ENCODE measurements at places on chromosomes 12 and 14.

DNA sequence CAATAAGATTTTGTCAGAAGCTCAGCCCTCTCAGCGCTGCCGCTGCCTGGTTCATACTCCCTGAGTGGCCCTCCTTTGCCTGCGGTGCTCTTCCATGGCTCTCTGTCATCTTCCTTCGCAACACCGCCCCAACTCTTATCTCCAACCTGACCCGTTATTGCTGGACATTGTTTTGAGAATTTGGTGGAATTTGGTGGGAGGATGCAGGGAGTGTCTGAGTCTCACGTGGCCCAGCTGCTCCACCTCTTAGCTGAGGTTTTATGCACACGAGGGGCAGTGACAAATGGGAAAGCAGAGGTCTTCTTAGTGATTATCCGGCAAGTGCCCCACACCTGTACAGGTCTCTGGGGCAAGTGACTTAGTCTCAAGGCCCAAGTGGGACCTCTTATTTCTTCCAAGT lies 97.5 kb upstream of the RPH3A start:
- no peak for DNase-seq

- no peak for DNase-seq
Observed at GRCh38 chr12:70854881-70855568, 65.5 kb downstream of the PTPRR start.

DNA sequence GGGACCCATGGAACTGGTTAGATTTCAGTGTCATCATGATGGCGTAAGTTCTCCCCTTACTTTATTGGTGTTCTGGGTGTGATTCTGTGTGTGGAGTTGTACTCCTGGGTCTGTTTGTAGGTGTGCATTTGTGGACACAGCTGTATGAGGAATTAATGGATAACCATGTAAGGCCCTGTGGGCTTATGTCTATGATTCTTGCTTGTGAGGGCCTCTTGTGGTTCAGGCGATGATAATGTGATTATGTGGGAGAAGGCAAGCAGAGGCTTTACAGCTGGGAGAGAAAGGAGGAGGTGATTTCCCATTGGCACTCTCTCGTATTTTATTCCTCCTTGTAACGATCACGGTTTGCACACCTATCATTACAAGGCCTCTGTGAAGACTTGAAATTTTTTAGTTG lies 96.1 kb downstream of the SCN8A start:
- DNase-seq = no peak

- DNase-seq = no peak
Observed at GRCh38 chr12:92063641-92064040, 82.0 kb downstream of the BTG1 start.

- DNase-seq = no peak
Observed at GRCh38 chr14:95292660-95293425, 26.9 kb downstream of the CLMN start.

- DNase-seq = no peak
Observed at GRCh38 chr14:56810836-56811592, 735 bp upstream of the OTX2 start.

GRCh38 chr14:40623643-40624042 lies 983.0 kb upstream of the LRFN5 start:
- DNase-seq = no peak

DNA sequence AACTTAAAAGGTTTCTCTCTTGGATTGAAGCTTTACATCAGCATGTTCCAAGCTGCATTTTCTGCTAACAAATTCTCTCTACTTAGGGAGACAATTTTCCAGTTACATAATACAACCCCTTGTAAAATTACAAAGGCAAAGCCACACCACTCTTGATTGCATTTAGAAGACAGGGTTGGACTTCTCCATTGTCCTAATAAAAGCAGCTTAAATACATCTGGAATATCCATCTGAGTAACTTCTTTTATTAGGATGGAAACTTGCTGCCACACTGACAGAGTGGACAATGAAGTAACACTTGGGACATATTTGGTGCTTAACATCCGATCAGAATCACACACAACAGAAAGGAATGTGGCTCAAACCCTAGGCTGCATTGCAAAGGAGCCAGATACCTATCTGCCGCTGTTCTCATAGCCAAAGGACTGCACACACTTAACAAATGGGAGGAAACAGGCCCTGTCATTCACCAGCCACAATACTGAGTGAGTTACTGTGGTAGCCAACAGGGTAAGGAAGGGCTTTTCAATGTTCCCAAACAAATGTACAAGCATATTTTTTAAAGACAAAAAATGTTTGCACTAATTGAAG lies 157.2 kb downstream of the PAX9 start:
- peak; percentile 4 for DNase-seq

- no peak for DNase-seq
Observed at GRCh38 chr12:131103669-131104462, 150.2 kb downstream of the ADGRD1 start.

GRCh38 chr12:59472273-59472672 lies 123.6 kb upstream of the SLC16A7 start:
- DNase-seq = peak; percentile 38

- DNase-seq = no peak
Observed at GRCh38 chr12:79451978-79452377, 238.8 kb downstream of the PAWR start.

DNA sequence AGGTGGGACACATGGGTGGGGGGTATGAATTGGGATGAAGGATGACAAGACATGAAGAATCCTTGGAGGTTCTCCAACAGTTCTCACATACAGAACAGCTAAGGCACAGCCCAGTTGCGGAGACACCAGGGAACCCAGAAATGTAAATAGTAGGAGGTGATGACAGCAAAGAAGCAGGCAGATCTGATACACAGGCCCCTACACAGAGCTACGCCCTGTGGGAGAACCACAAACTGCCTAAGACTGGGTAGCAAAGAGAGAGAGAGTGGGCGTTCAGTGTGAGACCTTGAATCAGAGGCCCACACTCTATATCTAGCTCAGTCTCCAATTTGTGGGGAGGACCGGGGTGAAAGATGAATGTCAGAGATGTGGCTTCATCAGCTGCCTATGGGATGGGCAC lies 9.5 kb upstream of the NUMB start:
- no peak for DNase-seq

- DNase-seq = no peak
Observed at GRCh38 chr14:77923131-77923936, 123.4 kb downstream of the ADCK1 start.

DNA sequence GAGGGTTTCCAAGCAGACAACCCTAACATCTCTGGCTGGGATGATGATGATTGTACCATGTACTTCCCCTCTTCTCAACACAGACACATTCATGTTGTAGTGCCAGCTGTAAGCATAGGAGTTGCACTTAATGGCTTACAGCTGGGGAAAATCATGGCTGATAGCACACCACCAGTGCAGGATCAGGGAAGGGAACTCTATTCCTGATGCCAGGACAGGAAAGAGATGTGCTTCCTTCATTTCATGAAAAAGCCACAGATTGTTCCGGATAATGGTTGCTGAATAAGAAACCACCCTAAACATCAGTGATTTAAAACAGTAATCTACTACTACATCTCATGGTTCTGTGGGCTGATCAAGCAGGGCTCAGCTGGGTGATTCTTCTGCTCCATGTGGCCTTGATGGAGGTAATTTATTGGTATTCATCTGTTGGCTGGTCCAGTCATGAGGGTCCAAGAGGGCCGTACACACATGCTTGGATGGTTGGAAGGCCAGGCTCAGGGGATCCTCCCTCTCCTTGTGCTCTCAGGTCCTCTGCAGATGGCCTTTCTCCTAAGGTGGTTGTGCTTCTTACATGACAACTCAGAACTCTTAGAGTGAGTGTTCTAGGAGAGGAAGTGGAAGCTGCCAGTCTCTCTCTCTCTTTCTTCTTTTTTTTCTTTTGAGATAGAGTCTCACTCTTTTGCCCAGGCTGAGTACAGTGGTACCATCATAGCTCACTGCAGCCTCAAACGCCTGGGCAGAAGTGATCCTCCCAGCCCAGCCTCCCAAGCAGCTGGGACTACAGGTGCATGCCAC lies 16.5 kb downstream of the TRAF3 start:
- DNase-seq = no peak

DNA sequence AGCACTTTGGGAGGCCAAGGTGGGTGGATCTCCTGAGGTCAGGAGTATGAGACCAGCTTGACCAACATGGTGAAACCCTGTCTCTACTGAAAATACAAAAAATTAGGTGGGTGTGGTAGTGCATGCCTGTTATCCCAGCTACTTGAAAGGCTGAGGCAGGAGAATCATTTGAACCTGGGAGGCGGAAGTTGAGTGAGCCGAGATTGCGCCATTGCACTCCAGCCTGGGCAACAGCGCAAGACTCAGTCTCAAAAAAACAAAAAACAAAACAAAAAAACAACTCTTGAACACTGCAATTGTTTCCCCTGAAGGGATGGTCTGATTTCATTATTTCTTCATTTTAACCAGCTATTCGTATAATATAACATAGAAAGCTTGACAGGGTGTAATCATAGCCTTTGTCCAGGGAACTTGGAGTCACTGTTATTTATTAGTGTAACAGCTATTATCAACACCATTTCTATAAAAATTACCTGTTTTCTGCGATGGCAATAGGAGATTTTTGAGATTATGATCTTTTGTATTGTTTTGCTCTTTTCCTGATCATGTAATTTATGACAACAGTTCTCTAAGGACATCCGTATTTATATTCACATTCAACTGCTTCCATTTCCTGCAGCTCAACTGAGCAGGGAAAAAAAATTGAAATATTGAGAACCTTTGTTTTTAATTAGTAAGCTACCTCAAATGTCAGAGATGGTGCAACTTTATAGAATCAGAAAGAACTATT lies 94.7 kb downstream of the DIP2B start:
- no peak for DNase-seq

GRCh38 chr12:45687081-45688015 lies 42.2 kb upstream of the ARID2 start:
- DNase-seq = no peak

- no peak for DNase-seq
Observed at GRCh38 chr14:39492267-39492666, 60.0 kb upstream of the FBXO33 start.

DNA sequence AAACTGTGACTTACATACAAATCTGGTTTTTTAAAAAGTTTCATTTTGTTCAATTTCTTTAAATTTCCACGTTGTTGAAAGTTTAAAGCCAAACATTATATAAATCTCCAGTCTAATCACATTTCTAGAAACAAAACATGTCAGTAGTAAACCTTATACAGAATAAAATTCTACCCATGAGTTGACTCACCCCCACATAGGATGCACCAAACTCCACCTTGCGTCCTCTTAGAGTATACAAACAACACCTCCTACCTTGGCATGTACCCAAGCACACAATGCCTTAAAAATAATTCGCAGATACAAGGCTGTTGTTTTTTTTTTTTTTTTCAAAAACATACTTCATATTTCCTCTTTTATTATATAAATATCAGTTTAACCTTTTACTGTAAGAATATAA lies 3.3 kb downstream of the FBXL14 start:
- DNase-seq = no peak

DNA sequence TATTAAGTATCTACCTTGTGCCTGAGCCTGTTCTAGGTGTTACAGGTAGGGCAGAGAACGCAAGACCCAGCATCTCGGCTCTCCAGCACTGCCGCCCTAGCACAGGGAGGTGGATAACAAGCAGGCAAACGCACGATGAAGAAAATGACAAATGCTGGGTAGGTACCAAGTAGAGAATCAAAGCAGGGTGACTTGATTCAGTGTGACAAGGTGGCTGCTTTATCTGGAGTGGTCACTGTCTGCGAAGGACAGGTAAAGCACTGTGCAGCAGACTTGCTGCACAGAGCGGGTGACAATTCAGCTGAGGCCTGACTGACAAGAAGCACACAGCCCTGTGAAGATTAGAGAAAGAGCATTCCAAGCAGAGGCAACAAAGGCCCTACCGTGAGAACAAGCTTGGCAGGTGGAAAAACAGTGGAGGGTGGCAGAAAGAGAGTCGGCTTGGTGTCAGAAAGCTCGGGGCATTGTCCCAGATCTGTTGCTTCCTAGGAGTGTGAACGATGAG lies 12.9 kb downstream of the PRKCH start:
- no peak for DNase-seq

DNA sequence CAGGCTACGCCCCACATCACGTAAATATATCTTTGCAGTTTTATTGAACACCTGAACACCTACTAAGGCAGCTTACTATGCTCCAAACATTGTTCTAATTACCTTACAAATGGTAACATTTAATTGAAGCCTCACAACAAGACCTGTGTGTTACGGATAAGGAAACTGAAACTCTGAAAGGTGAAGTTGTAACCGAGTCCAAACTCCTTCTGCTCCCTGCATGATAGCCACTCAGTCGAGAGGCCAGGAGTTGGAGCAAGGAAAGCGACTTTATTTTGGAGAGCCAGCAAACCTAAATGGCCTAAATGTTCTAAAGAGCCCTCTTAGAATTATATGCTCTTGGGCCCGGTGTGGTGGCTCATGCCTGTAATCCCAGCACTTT lies 12.6 kb upstream of the TRPV4 start:
- peak; percentile 7 for DNase-seq

DNA sequence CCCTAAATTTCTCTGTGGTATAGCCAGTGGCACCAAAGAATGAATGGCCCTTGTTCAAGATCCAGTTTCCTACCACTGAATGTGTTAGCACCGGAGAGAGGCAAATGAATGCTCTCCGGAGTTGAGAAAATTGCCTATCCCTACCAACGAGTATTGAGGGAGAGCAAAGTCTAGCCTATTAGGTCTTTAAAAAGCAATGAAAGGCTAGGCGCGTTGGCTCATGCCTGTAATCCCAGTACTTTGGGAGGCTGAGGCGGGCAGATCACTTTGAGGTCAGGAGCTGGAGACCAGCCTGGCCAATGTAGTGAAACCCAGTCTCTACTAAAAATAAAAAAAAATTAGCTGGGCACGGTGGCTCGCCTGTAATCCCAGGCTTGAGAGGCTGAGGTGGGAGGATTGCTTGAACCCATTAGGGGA lies 898 bp upstream of the RAB15 start:
- DNase-seq = no peak

GRCh38 chr12:114665411-114666260 lies 18.3 kb downstream of the TBX3 start:
- DNase-seq = no peak

GRCh38 chr14:35388656-35389314 lies 15.8 kb downstream of the NFKBIA start:
- DNase-seq = no peak

DNA sequence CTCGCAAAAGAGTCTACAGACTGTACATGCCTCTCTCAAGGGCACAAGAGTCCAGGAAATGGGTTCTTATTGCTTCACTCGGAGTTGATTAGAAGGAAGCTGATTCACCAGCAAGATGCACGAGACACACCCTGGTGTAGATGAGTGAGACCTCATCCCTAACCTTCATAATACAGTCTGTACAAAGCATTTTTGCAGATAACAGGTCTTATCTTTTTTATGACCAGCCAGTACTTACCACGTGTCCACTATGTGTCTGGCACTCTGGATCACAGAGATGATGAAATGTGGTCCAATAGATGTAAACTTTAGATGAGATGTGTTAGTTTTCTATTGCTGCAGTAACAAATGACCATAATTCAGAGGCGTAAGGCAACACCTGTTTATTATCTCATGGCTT lies 53.4 kb upstream of the PWP1 start:
- DNase-seq = peak; percentile 38

- peak; percentile 86 for DNase-seq
Observed at GRCh38 chr12:10749700-10750384, 26.7 kb upstream of the YBX3 start.

DNA sequence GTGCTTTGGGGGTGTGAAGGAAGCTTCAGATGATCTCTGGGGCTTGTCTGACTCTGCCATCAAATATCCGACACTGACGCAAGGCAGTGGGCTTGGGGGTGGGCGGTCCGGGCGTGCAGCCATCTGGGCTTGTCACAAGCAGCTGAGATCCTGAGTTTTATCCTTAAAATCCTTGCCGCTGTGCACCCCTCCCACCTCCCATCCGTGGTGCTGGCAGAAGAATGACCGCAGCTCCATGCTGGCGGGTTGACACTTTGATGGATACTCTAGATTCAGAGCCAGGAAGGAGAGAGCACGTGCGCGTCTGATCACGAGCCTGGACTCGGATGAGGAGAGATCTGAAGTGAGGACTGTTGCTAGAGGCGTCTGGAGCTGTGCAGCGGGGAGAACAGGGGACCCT lies 3.0 kb downstream of the ZFYVE21 start:
- no peak for DNase-seq
